ENCODE measurements at places on chromosomes 16 and 17. TPM values are rescaled to one million over a fixed set of nuclear protein-coding genes. Genes with fewer than 3 reads are reported as not detected.

GRCh38 chr16:89700649-89701424 lies 668 bp downstream of the SPATA2L start:
- H3K4me3 ChIP-seq, result peak overlapping the region; percentile 84
- H3K36me3 ChIP-seq, result no peaks in the 10 kb centered on the region
- no peak overlapping the region for H3K27ac ChIP-seq
- DNase-seq, result peak; percentile 77

CRK gene
- 18.7 TPM for total RNA-seq

DNA sequence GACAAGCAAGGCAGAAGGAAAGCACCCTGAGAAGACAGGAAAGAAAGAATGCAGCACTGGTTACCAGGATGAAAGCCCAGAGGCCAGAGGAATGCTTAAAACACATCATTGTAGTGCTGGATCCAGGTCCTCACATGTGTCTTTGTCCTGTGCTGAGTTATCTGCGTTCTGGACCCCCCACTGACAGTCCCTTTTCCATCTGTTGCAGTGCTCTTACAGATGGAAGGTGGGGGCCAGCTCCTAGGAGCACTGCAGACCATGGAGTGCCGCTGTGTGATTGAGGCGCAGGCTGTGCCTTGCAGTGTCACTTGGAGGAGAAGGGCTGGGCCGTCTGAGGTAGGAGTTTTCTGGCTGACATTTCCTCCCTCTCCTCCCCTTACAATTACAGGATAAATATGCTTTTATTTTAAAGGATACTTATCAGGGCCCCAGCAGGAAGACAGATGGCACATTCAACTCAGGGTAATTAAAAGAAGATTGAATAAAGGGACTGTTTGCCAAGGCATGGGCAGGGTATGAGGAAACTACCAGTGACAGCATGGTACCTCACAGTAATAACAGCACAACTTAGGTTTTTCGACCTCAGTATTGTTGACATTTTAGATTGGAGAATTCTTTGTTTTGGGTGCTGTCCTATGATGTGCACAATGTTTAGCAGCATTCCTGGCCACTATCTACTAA lies 3.0 kb downstream of the EME1 start:
- DNase-seq, result no peak
- no peak overlapping the region for H3K27ac ChIP-seq
- H3K36me3 ChIP-seq, result peaks cover 12% of the 10 kb centered on the region
- no peak overlapping the region for H3K4me3 ChIP-seq
- peaks cover 32% of the 10 kb centered on the region for H3K4me1 ChIP-seq

- H3K36me3 ChIP-seq, result no peaks in the 10 kb centered on the region
- no peaks in the 10 kb centered on the region for H3K27me3 ChIP-seq
- DNase-seq, result no peak
- no peak overlapping the region for H3K4me3 ChIP-seq
- no peaks in the 10 kb centered on the region for H3K4me1 ChIP-seq
- no peak overlapping the region for H3K27ac ChIP-seq
These were observed 168.5 kb upstream of the RPH3AL start for GRCh38 chr17:521183-521525.

DNA sequence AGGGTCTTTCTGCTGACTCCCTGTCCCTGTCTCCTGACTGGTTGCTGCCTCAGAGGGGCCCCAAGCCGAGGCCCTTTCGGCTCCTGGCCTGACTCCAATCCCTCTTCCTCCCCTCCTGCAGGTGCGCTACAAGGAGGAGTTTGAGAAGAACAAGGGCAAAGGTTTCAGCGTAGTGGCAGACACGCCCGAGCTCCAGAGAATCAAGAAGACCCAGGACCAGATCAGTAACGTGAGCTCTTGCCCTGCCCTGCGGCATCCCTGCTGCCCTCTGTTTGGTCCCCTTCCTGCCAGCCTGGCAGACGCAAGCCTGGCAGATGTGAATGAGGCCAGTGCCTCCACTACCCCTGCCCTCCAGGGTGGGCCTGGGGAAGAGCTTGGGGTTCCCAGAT lies 27.1 kb upstream of the LASP1NB start:
- peaks cover 59% of the 10 kb centered on the region for H3K4me1 ChIP-seq
- H3K27me3 ChIP-seq, result no peaks in the 10 kb centered on the region
- DNase-seq, result peak; percentile 34
- H3K4me3 ChIP-seq, result peak overlapping the region; percentile 79
- peaks cover 28% of the 10 kb centered on the region for H3K36me3 ChIP-seq

DNA sequence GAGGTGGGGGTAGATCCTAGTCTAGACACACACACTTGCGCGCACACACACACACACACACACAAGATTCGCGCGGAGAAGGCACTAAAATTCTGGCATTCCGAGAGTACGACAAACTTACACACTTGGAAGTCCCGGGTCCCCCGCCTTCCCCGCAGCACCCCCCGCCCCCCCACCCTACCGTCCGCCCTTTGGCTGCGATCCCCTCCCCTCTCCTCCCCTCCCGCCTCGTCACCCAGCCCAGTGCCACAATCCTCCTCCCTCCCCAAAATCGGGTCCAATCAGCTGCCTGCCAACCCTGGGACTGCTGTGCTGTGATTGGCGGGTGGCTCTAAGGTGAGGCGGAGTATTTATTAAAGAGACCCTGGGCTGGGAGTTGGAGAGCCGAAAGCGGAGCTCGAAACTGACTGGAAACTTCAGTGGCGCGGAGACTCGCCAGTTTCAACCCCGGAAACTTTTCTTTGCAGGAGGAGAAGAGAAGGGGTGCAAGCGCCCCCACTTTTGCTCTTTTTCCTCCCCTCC lies at the start of gene SOX9:
SOX9 (plus strand) TSS at position 379 of the 522 bp plus-strand sequence. CDS start 372 bp downstream, outside the sequence.
- H3K27ac ChIP-seq, result no peak within 1 kb of the TSS
- peaks cover 76% of the 10 kb centered on the region for H3K27me3 ChIP-seq
- DNase-seq, result no peak
- H3K4me3 ChIP-seq, result peak within 1 kb of the TSS; percentile 59
- peaks cover 13% of the 10 kb centered on the region for H3K4me1 ChIP-seq

GRCh38 chr17:45575126-45575885 lies 84.8 kb upstream of the PLEKHM1 start:
- H3K4me3 ChIP-seq, result no peak overlapping the region
- no peak for DNase-seq
- H3K36me3 ChIP-seq, result no peaks in the 10 kb centered on the region
- H3K27me3 ChIP-seq, result no peaks in the 10 kb centered on the region
- peaks cover 49% of the 10 kb centered on the region for H3K4me1 ChIP-seq
- peak overlapping the region; percentile 48 for H3K27ac ChIP-seq

GRCh38 chr16:50801036-50801435 lies 59.1 kb downstream of the CYLD start:
- DNase-seq, result no peak
- H3K4me3 ChIP-seq, result no peak overlapping the region
- peaks cover 6% of the 10 kb centered on the region for H3K36me3 ChIP-seq

DNA sequence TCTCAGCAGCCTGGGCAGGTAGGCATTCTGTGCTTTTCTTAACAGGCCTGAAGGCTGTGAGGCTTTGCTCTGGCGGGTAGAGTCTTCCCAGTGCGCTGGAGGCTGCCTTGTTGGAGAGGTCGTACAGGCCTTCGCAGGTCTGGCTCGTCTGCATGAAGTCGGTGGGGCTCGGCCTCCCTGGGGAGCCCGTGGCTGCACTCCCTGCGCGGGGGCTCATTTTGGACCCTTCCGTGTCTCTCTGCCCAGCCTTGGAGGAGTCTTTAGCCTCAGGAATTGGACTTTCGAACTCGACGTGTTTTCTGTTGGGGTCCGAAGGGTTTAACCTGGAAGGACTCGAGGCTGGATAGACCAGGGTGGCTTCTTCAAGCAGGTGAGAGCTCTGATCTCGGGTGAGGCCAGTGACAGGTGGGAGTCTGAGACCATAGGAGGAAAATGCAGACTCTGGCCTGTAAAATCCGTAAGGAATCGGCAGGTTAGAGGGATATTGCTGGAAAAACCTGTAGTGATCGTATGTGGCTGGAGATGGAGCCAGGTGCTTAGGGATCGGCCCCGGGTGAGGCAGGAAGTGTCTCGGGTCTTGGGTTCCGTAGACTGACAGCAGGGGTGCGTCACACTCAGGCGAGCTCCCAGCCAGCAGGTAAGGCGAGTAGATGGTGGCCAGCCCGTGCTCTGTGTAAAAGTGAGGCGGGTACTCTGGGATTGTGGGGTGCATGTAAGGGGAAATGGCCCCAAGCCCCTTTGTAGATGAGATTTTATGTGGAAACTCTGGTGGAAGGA lies 8.6 kb downstream of the ZNF750 start:
- H3K4me1 ChIP-seq, result no peaks in the 10 kb centered on the region
- no peak overlapping the region for H3K27ac ChIP-seq
- DNase-seq, result no peak
- H3K4me3 ChIP-seq, result no peak overlapping the region
- no peaks in the 10 kb centered on the region for H3K27me3 ChIP-seq

- peaks cover 6% of the 10 kb centered on the region for H3K36me3 ChIP-seq
- H3K27ac ChIP-seq, result no peak overlapping the region
- peaks cover 36% of the 10 kb centered on the region for H3K4me1 ChIP-seq
- no peaks in the 10 kb centered on the region for H3K27me3 ChIP-seq
- no peak overlapping the region for H3K4me3 ChIP-seq
These were observed 2.6 kb upstream of the FDXR start for GRCh38 chr17:74875155-74875976.

DNA sequence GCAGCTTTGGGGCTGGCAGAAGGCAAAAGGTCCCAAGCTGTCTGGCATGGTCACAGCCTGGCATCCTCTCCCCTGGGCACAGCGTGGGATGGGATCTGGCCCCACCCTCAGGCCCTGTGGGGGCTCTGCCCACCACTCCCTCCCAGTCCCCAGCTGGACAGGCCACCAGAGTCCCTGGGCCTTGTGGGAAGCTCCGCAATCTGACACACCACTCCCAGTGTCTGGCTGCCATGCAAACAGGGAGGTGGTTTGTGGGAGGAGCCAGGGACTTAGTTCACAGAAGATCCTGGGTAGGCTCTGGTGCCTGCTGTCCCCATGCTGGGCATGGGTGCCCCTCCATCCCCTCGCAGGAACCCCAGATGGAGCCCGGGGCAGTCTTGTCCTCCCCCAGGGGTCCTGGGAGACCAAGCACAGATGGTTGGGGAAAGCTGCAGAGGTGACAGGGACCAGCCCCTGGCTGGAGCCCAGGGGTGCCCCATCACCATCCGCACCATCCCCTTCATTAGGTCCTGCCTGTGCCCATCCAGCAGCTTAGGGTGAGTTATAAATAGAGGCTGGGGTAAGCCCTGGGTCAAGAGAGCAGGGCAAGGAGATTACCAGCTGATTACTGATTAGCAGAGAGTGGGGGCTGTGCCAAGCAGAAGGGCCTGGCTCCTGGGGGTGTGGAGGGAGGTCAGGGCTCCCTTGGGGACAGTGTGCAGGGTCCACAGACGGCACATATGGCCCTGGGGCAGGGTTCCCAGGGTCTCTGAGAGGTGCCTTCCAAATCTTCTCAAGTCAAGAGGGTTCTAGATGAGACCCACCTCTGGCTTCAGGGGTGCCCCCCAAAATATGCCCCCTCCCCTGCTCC lies 6.2 kb downstream of the FSCN2 start:
- H3K27ac ChIP-seq, result no peak overlapping the region
- no peak overlapping the region for H3K4me3 ChIP-seq
- no peak for DNase-seq
- peaks cover 16% of the 10 kb centered on the region for H3K27me3 ChIP-seq
- no peaks in the 10 kb centered on the region for H3K4me1 ChIP-seq

GRCh38 chr17:12627781-12628451 lies 37.8 kb upstream of the MYOCD start:
- H3K4me1 ChIP-seq, result no peaks in the 10 kb centered on the region
- no peaks in the 10 kb centered on the region for H3K36me3 ChIP-seq
- H3K27ac ChIP-seq, result no peak overlapping the region
- no peaks in the 10 kb centered on the region for H3K27me3 ChIP-seq
- no peak overlapping the region for H3K4me3 ChIP-seq

GRCh38 chr17:80209765-80210164 lies 10.4 kb downstream of the SGSH start:
- H3K27ac ChIP-seq, result no peak overlapping the region
- H3K36me3 ChIP-seq, result peaks cover 3% of the 10 kb centered on the region
- no peaks in the 10 kb centered on the region for H3K27me3 ChIP-seq
- no peak overlapping the region for H3K4me3 ChIP-seq
- no peak for DNase-seq

DNA sequence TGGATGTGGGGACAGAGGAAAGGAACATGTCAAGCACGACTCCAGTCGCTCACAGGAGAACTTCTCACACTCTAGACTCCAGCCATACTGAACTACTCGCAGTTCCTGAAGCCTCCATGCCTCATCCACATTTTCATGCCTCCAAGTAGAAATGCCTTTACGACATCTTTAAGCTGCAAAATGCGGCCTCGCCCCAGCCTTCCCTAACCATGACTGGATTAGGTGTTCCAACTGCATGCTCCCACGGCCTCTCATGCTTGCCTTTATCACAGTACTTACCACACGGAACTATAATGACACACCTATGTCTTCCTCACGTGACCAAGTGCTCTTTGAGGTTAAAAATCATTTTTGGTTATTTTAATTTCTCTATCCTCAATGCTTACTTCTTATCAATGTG lies 23.9 kb downstream of the SMG6 start:
- peaks cover 55% of the 10 kb centered on the region for H3K4me1 ChIP-seq
- DNase-seq, result no peak
- peak overlapping the region; percentile 46 for H3K4me3 ChIP-seq
- peak overlapping the region; percentile 75 for H3K27ac ChIP-seq

ITGAL gene
- 517 TPM for total RNA-seq

CRISPLD2 gene
- 0.38 TPM for total RNA-seq

GRCh38 chr17:78777881-78778280 lies 4.2 kb downstream of the CYTH1 start:
- H3K4me1 ChIP-seq, result peaks cover 68% of the 10 kb centered on the region
- H3K27me3 ChIP-seq, result no peaks in the 10 kb centered on the region
- peaks cover 10% of the 10 kb centered on the region for H3K36me3 ChIP-seq

- no peak for DNase-seq
- H3K36me3 ChIP-seq, result peaks cover 11% of the 10 kb centered on the region
- H3K27ac ChIP-seq, result peak overlapping the region; percentile 91
- H3K4me3 ChIP-seq, result peak overlapping the region; percentile 92
- peaks cover 5% of the 10 kb centered on the region for H3K27me3 ChIP-seq
- peaks cover 39% of the 10 kb centered on the region for H3K4me1 ChIP-seq
These were observed 949 bp upstream of the GSPT1 start for GRCh38 chr16:11916524-11917285.

KSR1 gene
- 191 TPM for total RNA-seq

PIPOX gene
- 13.7 TPM for total RNA-seq

GRCh38 chr17:28415886-28416285 lies 9.9 kb upstream of the SLC46A1 start:
- no peak for DNase-seq
- H3K4me1 ChIP-seq, result peaks cover 7% of the 10 kb centered on the region
- H3K4me3 ChIP-seq, result no peak overlapping the region
- no peaks in the 10 kb centered on the region for H3K27me3 ChIP-seq
- H3K36me3 ChIP-seq, result no peaks in the 10 kb centered on the region
- no peak overlapping the region for H3K27ac ChIP-seq

- H3K36me3 ChIP-seq, result no peaks in the 10 kb centered on the region
- no peak overlapping the region for H3K27ac ChIP-seq
- DNase-seq, result no peak
- H3K4me1 ChIP-seq, result no peaks in the 10 kb centered on the region
- H3K4me3 ChIP-seq, result no peak overlapping the region
- H3K27me3 ChIP-seq, result peaks cover 28% of the 10 kb centered on the region
These were observed 2.3 kb upstream of the G6PC1 start for GRCh38 chr17:42898147-42898811.

Measured in activated T-cell treated with anti-CD3 and anti-CD28 coated beads, Interleukin-2, amount 50 U/mL, for 72 hours (primary cell).